ENCODE measurements at places on chromosomes 6 and 20. TPM values are rescaled to one million over a fixed set of nuclear protein-coding genes. Genes with fewer than 3 reads are reported as not detected.

Gene SIRPB1
- 0.61 TPM for polyA plus RNA-seq

GRCh38 chr6:18022398-18023231 is 35.2 kb upstream of the KIF13A start:
- DNase-seq: no peak

DNA sequence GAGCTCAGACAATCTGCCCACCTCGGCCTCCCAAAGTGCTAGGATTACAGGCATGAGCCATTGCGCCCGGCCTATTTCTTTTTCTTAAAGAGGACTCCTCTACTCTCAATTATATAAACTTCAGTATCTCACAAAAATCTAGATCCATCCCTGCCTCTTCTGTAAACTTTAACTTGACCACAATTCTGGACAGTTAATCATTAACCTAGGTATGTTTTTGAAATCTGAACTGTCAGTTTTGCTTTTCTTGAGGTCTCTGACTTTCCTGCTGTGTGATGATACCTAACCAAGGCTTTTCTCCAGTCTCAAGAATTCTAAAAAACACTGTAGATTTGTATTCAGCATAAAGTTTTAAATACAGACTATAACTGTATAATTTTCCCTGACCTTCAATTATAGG is 388.2 kb upstream of the SYNCRIP start:
- DNase-seq: no peak

GRCh38 chr20:57953638-57954037 is 243.8 kb upstream of the PMEPA1 start:
- no peak for DNase-seq

Gene B3GAT2
- 1.4 TPM for polyA plus RNA-seq

GRCh38 chr6:53100561-53100960 is 35.4 kb downstream of the FBXO9 start:
- no peak for DNase-seq

DNA sequence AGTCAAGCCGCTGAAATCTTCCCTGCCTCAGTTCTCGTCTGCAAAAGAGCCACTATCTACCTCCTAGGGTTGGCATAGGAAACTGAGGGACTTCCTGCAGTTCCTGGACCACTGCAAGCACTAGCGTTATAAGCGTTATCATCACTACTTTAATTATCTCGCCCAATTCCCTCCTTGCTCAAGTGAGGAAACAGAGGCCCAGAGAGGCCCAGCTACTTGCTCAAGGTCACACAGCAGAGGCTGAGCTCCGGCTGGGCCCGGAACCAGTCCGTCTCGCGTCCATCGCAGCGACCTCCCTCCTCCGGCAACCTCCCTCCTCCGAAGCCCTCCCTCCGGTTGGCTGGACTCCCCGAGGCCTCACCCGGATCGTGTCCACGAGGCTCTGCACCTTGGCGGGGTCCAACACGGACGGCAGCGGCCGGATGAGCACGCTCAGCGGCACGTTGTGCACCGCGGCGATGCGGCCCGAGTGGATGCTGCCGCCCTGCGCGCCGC is 338 bp downstream of the SRXN1 start:
- DNase-seq: no peak

DNA sequence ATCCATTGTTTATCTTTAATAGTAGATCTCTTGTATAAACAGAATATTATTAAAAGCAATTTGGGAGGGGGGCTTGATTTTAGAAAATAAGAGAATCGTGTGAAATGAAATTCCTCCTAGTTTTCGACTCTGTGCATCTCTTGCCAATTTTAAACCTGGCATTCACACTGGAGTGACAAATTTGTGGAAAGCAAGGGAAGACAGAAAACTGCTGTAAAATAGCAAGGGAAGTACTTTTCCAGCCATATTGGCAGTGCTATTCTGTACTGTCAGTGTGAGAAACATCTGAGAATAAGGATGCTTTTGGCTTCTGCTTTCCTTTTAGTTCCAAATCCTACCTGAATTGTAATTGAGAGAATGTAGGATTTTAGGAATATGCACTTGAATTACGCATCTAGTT is 40.2 kb downstream of the TOP1 start:
- no peak for DNase-seq

GRCh38 chr6:11682561-11682975 is 96.0 kb downstream of the ADTRP start:
- DNase-seq: no peak

- DNase-seq: no peak
These were observed 77.9 kb downstream of the TNFAIP3 start for GRCh38 chr6:137944793-137945498.

Gene PDE10A
- 7.9 TPM for polyA plus RNA-seq

DNA sequence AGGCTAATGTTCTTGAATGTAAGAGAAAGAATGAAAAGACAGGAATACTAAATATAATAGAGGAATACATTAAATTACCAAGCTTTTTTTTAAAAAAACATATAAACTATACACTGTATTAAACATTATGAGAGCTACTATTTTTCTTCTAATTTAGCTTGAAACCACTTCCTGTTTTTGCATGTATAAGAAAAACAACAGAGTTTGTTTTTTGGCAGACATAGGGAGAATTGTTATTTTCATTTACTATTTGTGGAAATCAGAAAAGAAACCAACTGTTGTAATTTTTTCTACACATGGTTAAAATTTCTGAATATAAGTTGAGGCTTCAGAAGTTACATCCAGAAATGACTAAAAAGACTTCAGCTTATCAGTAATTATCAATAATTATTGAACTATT is 991.8 kb upstream of the GJE1 start:
- no peak for DNase-seq

- DNase-seq: no peak
These were observed 53.1 kb downstream of the CPNE5 start for GRCh38 chr6:36786055-36786675.

Gene BCAS4
- 8.2 TPM for polyA plus RNA-seq

- DNase-seq: no peak
These were observed 100.4 kb downstream of the AFG1L start for GRCh38 chr6:108395297-108395696.

GRCh38 chr20:44198872-44199271 is 11.7 kb downstream of the OSER1 start:
- DNase-seq: no peak

Gene FAM162B
- 62.2 TPM for polyA plus RNA-seq

GRCh38 chr6:56297022-56297989 is 49.9 kb upstream of the COL21A1 start:
- no peak for DNase-seq

DNA sequence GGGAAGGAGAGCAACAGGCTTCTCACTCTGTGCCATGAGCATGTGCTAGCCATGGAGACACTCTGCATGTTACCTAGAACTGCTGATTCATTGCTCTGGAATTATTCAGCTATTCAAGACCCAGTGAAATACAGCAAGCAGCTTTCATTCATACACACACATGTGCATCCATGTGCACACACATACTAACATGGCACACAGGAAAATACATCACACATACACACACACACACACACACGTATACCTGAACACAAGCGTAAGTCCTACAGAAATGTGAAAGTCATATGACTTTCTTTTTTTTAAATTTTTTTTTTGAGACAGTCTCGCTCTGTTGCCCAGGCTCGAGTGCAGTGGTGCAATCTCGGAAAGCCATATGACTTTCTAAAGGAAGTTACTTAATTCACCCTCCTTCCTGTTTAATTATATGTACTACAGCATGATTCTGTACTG is 108.2 kb upstream of the NFATC2 start:
- DNase-seq: no peak

DNA sequence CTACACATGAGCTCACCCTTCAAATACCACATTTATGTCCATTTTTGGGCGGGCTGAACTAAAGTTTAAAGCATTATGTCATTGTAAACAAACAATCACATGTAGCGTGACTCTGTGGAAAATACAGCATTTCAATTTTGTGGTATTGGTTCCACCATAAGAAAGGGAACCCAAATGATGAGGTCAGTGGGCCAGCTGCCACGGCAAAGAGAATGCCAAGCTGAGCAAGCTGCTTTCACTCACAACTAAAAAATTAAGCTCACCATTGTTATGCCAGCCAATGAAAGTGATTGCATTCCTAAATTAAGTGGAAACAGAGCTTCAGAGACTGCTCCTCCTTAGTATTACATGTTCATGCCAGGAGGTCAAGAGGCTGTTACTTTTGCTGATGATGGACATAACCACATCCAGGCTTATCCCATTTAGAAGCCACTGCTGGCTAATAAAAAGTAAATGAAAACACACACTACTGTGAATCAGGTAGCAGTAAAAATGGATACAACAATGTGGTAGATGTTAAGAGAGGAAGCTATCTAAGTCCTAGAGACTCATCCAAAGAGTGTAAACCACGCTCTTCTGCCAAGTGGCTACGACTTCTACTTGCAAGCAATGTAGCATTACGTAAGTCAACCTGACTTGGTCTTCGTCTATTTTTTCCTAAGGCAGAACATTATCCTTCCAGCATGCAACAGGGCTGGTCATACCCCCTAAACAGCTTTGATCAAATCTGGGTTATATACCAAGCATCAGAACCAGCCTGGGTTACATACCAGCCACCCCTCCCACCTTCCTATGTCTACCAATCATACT is 164.8 kb downstream of the BACH2 start:
- DNase-seq: peak; percentile 46

GRCh38 chr6:108851756-108852155 is 3.5 kb downstream of the ARMC2 start:
- DNase-seq: no peak

Gene C6orf132
- polyA plus RNA-seq: 2.9 TPM

DNA sequence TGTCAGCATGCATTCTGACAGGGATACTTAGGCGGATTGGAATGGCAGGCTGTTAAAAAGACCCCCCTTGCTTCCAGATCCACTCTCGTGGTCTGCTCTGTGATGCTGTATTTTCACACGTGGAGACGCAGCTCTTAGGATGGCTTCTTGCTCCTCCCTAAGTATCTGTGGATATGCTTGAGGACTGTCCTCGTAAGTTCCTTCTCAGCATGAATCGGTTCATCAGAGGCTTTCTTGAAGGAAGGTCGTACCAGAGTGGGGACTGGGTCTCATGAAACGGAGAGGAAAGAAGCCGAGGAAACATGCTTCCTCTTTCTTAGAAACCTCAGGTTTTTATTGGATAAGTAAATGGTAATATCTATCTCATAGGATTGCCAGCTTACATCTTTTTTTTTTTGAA is 220.4 kb downstream of the FARS2 start:
- DNase-seq: no peak

DNA sequence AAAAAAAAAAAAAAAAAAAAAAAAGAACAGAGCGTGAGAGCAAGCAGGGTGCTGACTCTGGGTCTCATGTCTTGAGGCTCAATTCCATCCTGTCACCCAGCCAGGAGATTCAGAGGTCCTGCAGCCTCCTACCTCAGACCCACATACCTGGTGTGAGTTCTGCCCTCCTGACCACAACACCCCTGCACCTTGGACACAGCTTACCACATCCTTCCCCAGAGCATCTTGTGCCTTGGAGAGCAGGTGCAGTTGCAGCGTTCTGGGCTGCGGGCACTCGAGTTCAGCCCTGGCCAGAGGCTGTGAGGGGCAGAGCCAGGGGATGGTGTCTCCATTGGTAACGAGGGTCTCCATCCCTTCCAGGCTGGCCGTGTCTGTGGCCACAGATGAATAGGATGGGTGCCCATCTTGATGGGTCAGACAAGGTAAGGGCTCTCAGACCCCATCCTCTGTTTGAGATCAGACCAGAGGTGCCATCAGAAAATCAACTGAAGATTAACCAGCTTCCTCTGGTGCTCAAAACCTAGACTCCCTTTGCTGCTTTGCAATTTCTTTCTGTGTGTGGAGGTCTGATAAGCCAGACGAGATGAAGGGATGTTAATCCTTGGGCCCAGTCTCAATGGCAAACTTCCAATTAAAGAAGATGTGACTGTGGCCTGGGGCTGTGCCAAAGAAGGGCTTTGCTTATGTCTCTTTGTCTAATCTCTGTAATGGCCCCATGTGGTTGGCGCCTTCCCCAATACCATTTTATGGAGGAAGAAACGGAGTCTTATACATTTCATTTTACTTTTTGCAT is 14.7 kb upstream of the ZNF831 start:
- no peak for DNase-seq

- DNase-seq: no peak
These were observed at the start of gene MAS1 for GRCh38 chr6:159890792-159891191. Gene MAS1 (plus strand): TSS chr6:159890988. CDS start chr6:159906956, 15,968 bp downstream.

Gene MUC21
- 0.05 TPM for polyA plus RNA-seq

GRCh38 chr6:108114841-108115597 is 40.5 kb upstream of the OSTM1 start:
- DNase-seq: peak; percentile 61

- no peak for DNase-seq
These were observed 601.9 kb downstream of the HTR1B start for GRCh38 chr6:76861403-76861802.

Gene TBX18
- 2.1 TPM for polyA plus RNA-seq

DNA sequence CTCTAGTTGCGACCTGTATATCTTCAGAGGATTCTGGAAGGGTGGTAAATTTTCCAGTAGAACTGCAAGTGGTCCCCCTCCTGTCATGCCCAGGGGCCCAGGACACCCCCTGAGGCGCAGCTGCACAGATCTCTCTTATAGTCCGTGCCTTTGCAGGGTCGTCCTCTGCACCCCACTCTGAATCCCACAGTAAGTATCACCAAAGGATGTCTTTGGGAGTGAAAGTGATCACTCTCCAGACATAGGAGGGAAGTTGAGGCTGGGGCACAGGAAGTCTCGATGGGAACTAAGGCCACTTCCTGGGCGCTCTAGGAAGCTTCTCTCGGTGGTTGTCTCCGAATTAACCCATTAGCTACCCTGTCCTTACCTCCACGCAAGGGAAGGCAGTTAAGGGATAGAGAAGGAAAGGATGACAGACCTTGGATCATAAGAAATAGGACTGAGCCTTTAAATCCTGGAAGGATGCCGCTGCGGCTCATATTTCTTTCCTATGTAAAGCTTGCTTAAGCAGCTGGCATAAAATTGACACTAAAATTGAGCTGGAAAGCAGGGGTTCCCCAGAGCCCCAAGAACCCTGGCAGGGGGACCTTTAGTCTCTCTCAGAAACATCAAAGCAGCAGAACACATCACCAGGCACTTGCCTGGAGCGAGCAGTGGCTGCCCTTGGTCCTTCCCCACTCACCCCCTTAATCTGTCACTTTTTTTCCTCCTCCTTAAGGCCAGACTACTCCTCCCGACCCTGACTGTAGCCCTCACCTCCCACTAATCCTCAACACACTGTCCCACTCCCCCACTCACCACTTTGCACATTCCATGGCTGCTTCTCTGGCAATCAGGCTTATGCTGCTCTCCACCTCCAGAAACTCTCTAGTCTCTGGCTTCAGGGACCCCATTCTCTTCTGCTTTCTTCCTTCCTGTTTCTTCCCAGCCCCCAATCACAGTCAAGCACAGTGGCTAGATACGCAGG is at the start of gene ZKSCAN4:
TSS of gene ZKSCAN4 (minus strand) at position 261 of the 967 bp plus-strand sequence. CDS start 289 bp downstream, outside the sequence.
- peak; percentile 86 for DNase-seq

Gene NELFCD
- polyA plus RNA-seq: 109 TPM

Gene IMPG1
- polyA plus RNA-seq: 0.77 TPM
